ENCODE measurements at places on chromosomes 12 and 14. TPM values are rescaled to one million over a fixed set of nuclear protein-coding genes. Genes with fewer than 3 reads are reported as not detected.

DNA sequence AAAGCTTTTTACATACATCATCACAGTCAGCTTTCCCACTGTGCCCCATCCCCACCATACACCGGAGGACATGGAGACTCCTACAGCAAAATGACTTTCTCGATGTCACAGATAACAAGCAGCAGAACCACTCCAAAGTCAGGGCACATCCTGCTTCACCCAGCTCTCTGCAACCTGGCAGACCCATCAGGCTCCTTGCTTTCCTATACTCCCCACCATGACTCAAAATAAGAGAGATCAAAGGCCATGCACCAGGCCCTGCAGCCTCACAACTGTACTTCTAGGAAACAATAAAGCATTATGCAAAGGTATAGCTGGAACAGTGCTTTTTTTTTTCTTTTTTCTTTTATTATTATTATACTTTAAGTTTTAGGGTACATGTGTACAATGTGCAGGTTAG is 187.4 kb downstream of the DPF3 start:
- DNase-seq: no peak

- no peak for DNase-seq
These were observed 69.0 kb downstream of the DENND5B start for GRCh38 chr12:31521964-31522363.

GRCh38 chr14:99604278-99604765 is 315 bp upstream of the CCDC85C start:
- DNase-seq: peak; percentile 90

DNA sequence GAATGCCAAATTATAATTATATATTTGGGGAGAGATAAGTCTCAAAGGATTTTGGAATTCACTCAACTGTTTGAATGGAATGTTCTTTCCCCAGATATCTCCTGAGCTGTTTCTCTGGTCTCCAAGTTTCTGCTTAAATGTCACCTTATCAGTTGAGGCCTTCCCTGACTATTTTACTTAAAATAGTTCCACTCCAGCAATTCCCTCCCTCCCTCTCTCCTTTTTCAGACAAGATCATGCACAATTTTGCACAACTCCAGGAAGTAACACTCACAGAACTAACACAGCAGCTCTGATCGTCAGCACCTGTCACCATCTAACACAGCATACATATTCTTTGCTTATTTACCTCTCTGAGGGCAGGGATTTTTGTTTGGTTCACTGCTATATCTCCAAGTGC is 12.5 kb downstream of the BTG1 start:
- no peak for DNase-seq

BICDL1 gene
- 5.4 TPM for polyA plus RNA-seq

- peak; percentile 58 for DNase-seq
These were observed 2.6 kb downstream of the BMP4 start for GRCh38 chr14:53953828-53954550.

All from muscle of arm (tissue), 14 donors.